ENCODE measurements at places on chromosomes 7 and 10.

DNA sequence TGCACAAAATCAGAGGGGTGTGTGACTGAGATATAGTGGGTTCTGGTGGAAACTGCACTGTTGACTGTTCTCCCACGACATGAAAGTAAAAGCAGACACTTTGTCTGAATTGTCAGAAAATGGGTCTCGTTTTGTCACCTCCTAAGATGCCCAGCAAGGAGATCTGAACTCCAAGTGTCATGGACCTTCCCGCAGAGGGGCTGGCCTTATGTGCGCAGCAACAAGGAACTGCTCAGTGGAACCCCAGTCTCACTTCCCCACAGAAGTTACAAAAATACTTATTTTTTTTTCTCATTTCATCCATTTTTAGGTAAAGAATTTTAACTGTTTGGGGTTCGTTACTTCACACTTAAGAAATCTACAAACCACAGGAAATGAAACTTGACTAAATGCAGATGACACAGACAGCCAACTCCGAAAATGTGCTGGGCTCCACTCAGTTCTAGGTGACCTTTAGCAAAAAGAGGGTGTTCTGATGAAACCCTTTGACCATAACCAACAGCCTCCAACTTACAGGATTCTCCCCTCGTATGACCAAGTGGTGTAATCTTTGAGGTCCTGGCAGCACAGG, 115.0 kb downstream of the FAM107B start:
- no peak for DNase-seq

GRCh38 chr10:124539935-124540641, 78.5 kb downstream of the LHPP start:
- DNase-seq, result peak; percentile 19

DNA sequence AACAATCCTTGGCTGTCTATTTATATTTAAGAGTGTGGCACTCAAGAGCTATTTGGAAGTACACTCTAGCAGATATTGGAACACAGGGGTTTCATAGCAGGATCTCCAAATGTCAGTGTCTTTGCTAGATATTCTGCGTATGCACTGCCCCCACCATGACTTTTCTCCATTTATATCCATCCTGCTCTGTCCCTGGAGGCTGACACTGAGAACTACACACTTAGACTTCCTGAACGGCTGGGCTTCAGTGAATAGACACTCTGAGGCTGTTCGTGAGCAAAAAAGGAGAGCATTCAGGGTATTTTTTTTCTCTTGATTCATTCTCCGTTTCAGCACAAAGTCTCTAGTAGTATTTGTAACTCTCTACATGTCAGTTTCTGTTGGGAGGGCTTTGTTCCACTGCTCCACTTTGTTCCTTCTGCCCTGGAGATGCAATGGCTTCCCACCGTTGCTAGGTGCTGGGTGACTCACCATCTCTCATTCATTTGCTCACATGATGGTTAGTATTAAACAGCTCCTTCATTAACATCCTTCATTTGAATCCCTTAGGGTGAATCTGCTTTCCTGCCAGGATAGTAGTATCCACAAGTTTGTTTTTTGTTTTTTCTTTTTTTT, 155.9 kb upstream of the SLC13A1 start:
- peak; percentile 73 for DNase-seq

GRCh38 chr10:119700321-119700954, 25.4 kb upstream of the INPP5F start:
- no peak for DNase-seq

DNA sequence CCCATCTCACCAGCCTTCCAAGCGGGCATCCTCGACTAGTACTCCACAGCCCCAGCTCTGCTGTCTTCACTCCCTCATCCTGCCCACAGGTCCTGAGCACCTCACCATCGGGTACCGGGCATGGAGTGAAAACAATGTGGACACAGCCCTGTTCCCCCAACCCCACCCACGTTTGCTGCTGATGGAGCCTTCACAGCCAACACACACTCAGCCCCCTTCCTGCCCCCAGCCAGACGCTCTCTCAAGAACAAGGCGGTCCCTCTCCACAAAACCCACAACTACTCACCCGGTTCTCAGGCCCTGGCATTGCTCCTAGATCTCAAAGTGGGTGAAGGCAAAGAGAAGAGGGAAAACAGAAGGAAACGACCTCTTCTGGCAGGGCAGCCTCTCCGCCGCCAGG, 56.1 kb downstream of the SLIT1 start:
- DNase-seq, result no peak

- DNase-seq, result no peak
Measured at GRCh38 chr7:149875396-149875795, 1.6 kb downstream of the ATP6V0E2 start.

GRCh38 chr7:73830681-73831583, at the start of gene CLDN4:
TSS of gene CLDN4 (plus strand) at chr7:73830996. CDS start at chr7:73831202, 206 bp downstream.
- DNase-seq, result no peak

- no peak for DNase-seq
Measured at GRCh38 chr10:111348076-111348475, 271.2 kb downstream of the ADRA2A start.

DNA sequence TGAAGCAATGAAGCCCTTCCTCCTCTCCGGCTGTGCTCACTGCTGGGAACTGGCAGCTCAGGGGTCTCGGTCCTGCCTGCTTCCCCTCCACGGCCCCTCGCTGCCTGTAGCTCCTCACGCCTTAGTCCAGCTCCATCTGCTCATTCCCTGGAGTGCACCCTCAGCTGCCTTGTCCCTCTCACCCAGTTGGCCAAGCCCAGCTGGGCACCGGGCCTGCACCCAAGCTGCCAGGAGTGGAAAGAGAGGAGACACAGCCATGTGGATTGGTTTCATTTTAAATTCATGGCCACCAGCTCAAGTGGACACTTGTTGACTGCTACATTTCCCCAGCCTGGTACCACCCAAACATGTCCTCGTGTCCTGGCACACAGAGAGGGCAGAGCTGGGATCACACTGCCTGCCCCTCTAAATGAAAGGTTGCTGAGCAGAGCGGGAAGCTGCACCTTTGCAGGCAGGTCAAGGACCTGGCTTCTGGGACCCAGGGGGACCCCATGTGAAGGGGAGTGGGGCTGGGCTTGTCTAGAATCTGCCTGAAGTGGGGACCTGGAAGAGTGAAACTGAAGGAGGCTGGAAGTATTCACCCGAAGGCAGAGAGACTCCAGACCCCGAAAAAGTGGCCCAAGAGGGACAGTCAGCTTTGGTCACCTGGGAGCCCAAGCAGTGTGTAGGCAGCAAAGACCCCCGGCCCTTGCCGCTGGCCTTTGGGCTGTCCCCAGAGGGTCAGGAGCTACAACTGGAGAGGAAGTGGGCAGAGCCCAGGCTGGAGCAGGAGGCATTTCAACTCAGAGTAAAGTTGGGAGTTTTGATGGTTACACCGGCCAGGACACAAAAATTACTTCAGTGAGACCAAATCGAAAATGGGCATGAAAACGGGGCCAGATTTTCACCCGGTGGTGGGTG, 15.0 kb upstream of the BNIP3 start:
- DNase-seq, result no peak

DNA sequence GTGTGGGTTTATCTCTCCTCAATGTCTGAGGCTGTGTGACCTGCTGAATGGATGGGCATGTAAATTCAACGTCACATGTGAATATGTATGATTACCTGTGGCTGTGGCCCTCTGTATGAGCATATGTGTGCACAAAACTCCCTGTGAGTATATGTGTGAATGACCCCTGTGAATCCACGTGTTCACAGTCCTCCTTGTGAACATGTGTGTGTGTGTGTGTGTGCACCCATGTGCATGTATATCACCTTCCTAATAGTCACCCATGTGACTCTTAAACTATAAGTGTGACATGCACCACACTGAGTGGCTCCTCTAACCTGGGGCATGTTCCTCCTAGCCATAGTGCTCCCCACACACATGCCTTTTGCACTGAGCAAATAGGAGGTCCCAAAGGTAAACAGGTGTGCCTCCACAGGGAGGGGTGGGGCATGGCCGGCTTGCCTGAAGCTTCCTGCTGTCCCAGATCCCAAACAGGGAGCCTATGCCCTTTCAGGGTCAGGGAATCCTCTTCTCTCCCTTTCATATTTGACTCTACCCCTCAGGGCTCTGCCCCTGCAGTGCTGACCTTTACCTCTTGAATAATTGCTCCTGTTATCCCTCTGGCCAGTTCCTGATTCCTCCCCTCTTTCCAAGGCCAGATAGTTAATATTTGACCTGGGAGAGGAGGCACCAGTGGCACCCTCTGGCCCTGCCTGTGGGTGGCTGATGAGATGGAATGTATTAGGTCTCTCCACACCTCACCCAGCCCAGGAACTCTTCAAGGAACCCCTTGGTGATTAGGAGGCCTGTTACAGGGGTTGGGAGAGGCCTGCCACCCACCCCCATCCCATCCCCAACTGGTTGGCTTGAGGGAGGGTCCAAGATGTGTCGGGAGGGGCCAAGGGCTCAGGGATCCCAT, 1.9 kb downstream of the SEMA4G start:
- no peak for DNase-seq

DNA sequence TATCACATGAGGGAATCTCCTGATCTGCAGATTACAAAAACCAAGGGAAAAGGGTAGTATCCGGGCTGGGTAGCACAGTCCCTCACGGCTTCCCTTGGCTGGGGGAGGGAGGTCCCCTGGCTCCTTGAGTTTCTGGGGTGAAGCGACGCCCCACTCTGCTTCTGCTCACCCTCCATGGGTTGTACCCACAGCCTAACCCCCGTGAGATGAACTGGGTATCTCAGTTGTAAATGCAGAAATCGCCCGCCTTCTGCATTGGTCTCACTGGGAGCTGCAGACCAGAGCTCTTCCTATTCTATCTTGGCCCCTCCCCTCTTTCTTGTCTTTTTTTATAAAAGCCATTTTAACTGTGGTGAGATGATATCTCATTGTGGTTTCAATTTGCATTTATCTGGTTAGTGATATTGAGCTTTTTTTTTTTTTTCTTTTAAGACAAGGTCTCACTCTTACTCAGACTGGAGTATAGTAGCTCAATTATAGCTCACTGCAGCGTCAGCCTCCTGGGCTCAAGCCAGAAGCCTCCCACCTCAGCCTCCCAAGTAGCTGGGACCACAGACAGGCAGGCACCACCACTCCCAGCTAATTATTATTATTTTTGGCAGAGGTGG, 87.8 kb downstream of the ABCC2 start:
- peak; percentile 55 for DNase-seq

GRCh38 chr10:3639546-3639945, 145.5 kb downstream of the KLF6 start:
- DNase-seq, result no peak

DNA sequence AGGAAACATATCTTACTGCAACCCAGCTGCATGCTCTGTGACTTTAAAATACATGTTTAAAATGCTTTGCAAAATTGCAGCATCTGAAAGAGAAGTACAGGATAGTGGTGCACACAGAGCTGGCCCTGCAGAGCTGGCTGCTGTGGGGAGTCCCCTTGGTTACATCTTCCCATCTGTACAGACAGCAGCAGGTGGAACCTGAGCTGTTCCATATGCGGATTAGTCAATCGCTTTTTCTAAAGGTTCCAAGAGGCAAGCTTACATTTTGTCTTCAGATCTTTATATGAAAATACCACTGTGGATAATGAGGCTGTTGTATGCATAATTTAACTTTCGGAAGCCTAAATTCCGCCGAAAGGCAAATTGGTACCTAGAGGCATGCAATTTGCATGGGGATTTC, 444.1 kb downstream of the NRG3 start:
- no peak for DNase-seq

DNA sequence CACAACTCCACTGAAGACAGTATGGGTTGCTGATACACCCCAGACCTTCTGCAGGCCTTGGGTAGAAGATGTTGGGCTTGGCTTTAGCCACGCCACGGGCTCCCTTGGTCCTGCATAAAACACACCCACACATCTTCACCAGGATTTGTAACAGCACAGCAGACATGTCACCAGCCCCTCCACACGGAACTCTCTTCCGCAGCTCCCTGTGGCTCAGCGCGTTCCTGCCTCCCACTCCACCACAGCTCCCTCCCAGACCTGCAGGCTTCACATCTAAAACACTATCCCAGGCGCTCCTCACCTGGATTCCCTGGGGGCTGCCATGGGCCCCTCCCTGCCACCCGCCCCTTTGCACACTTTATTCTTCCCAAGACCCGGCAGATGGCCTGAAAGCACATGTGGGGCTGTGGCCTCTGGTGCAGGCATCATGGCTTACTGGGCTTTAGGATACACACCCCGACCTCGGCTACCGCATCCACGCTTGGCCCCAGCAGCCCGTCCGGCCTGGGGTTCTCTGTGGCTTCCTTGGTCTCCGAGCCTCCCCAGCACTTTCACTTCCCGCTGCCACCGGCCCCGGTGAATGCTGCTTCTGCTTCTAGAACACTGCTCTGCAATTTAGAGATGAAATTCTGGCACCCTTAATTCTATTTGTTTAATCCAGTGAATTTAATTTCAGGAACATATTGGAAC, 432.9 kb downstream of the DNAJB6 start:
- no peak for DNase-seq

DNA sequence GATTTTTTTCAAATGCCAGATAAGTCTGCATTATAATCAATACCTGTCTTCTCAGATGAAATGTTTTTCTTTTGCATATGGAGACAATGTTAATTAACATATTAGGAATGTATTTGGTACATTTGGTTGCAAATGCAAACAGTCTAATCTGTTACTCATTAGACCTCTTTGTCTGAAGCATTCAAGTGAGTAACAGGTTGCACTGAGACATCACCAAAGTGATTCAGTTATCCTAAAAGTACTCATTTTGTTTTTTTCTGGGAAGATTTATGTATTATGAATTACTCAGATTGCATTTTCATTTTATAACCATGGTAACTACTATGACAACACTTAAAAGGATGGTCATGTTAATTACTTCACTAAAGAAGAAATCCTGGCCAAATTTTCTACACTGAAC, 513.6 kb downstream of the HTR7 start:
- DNase-seq, result peak; percentile 55

- DNase-seq, result no peak
Measured at GRCh38 chr10:96857301-96858012, 25.4 kb downstream of the LCOR start.

DNA sequence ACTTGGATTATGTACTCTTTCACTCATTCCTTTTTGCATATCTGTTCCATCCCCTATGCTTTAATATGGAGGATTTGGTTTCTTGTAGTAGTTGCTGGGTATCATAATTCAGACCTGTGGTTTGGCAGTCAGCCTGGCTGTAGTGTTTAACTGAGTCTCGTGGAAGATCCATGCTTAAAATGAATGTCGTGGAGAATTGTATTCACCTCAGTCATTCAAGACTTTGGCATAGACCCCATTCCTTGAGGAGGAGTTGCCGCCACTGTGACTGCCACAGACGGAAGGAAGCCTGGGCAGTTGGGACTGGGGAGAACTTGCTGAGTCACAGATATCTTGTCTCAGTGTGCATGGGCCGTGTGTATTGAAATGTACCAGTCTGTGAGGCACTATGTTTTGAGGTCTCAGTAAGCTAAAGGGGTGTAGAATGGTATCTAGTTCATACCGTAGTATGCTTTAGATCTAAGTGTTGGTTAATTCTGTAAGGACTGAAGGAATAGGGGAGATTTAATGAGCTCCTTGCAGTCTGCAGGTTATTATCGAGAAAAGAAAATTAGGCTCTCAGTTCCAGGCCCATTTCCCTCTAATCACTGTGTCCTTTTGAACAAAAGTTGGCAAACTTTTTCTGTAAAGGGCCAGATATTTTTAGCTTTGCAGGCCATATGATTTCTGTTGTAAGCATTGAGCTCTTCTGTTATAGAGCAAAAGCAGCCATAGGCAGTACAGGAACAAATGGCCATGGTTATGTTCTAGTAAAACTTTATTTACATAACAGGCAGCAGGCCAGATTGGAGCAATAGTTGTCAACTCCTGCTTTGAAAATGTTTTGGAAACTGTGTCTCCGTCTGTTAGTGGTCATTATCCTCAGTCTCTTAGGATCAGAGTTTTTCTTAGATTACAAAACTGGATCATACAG, 76.8 kb downstream of the TPST1 start:
- DNase-seq, result peak; percentile 97

- DNase-seq, result no peak
Measured at GRCh38 chr10:87668324-87669074, 8.8 kb downstream of the PAPSS2 start.

GRCh38 chr10:48465860-48466521, 138.9 kb downstream of the ARHGAP22 start:
- DNase-seq, result no peak
